ENCODE measurements at places on chromosomes 1 and 21. TPM values are rescaled to one million over a fixed set of nuclear protein-coding genes. Genes with fewer than 3 reads are reported as not detected.

GRCh38 chr1:153776845-153777370, 1.7 kb downstream of the SLC27A3 start:
- peak overlapping the region; percentile 65 for H3K27ac ChIP-seq
- no peaks in the 10 kb centered on the region for H3K27me3 ChIP-seq
- no peaks in the 10 kb centered on the region for H3K36me3 ChIP-seq
- H3K4me1 ChIP-seq: peaks cover 19% of the 10 kb centered on the region

DNA sequence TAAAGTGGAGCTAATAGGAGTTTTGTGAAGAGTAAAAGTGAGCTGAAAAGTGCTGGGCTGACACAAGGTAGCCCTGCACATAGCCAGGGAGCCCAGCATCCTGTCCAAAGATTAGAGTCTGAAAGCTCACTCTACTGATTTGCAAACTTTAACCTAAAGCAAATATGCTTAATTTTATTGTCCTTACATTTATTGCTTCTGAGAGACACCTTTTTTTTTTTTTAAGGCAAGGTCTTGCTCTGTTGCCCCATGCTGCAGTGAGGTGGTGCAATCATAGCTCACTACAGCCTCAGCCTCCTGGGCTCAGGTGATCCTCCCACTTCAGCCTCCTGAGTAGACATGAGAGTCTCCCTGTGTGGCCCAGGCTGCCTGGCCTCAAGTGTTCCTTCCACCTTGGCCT, 16.5 kb downstream of the MGST3 start:
- no peak overlapping the region for H3K4me3 ChIP-seq
- no peak for DNase-seq
- no peak overlapping the region for H3K27ac ChIP-seq
- H3K27me3 ChIP-seq: no peaks in the 10 kb centered on the region
- H3K36me3 ChIP-seq: peaks cover 10% of the 10 kb centered on the region

DNA sequence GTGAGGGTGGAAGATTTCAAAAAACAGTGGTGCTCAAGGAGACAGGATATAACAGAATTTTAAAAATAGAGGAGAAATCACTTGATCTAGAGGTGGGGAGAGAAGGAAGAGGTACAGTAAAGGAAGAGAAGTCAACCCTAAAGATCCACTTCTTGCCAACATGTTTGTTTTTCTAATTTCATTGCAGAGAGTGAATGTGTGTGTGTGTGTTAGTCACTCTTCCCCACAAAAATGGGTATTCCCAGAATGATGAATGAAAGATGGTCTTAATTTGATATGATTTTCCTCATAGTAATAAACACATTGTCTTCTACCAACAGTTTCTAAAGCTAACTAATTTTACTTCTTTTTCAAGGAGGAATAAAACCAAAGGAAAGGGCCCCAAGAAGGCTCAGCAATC, 74.2 kb upstream of the NGF start:
- no peaks in the 10 kb centered on the region for H3K4me1 ChIP-seq
- H3K27ac ChIP-seq: no peak overlapping the region
- DNase-seq: no peak

- H3K4me3 ChIP-seq: no peak overlapping the region
- H3K36me3 ChIP-seq: no peaks in the 10 kb centered on the region
- no peak for DNase-seq
- H3K27ac ChIP-seq: no peak overlapping the region
These were observed 395.0 kb upstream of the USP24 start for GRCh38 chr1:55610203-55610602.

- no peaks in the 10 kb centered on the region for H3K36me3 ChIP-seq
- H3K4me3 ChIP-seq: no peak overlapping the region
- no peaks in the 10 kb centered on the region for H3K4me1 ChIP-seq
- DNase-seq: no peak
These were observed 5.9 kb upstream of the BCAR3 start for GRCh38 chr1:93687542-93687941.

GRCh38 chr1:157691285-157691920, 9.2 kb downstream of the FCRL3 start:
- H3K36me3 ChIP-seq: no peaks in the 10 kb centered on the region
- H3K27me3 ChIP-seq: no peaks in the 10 kb centered on the region
- H3K4me1 ChIP-seq: no peaks in the 10 kb centered on the region
- DNase-seq: no peak

GRCh38 chr1:31932491-31933316, 5.5 kb downstream of the PTP4A2 start:
- peaks cover 83% of the 10 kb centered on the region for H3K4me1 ChIP-seq
- no peak for DNase-seq
- no peaks in the 10 kb centered on the region for H3K27me3 ChIP-seq
- H3K4me3 ChIP-seq: peak overlapping the region; percentile 16
- H3K27ac ChIP-seq: peak overlapping the region; percentile 20

DNA sequence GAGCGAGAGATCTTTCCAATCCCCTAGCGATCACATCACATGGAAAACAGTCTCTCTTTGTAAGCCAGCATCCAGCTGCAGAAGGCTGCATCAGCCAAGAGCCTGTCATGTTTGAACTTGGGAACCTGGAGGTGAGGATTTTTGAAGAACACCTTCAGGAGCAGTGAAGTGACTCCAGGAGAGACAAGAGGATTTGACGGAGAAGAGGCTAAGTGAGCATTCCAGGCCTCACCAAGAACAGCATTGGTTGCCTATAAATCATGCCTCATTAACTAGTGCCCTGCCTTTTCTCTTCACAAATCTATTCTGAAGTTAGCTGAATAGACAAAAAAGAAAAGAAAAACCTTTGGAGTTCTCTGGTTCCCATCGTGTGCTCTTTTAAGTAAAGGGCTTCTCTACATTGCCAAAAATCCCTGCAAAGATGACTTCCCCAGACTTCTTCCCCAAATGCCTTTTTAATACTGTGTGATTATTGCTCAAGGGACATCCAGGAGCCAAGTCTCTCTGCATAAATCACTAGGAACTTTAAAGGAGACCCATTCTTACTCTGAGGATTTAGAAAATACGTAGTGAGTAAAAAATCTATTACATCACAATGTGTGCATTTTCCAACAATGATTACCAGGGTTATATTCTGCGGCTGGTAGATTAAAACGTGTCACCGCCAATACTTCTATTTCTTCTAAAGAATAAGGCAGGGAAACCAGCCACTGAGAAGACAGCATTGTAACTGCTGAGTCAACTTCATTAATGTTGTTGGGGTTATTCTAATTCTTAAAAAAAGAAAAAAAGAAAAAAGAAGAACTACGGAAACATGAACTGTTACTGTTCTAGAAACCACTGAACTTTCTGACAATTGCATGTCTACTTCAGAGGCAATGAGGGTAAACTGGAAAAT, 95.2 kb downstream of the KIF14 start:
- H3K27ac ChIP-seq: no peak overlapping the region
- H3K4me1 ChIP-seq: peaks cover 17% of the 10 kb centered on the region
- no peak for DNase-seq
- no peaks in the 10 kb centered on the region for H3K27me3 ChIP-seq
- no peak overlapping the region for H3K4me3 ChIP-seq
- H3K36me3 ChIP-seq: no peaks in the 10 kb centered on the region

GRCh38 chr1:245571815-245572294, 417.1 kb downstream of the KIF26B start:
- H3K4me3 ChIP-seq: no peak overlapping the region
- DNase-seq: no peak
- no peaks in the 10 kb centered on the region for H3K27me3 ChIP-seq
- no peaks in the 10 kb centered on the region for H3K4me1 ChIP-seq

Gene FOXD2
- 0.18 TPM for total RNA-seq

Gene C1orf21
- total RNA-seq: 6.8 TPM

Gene RGS5
- 2.8 TPM for total RNA-seq

Gene SHISAL2A
- 15.7 TPM for total RNA-seq

Gene TSHB
- total RNA-seq: not detected

Gene OSBPL9
- total RNA-seq: 43.4 TPM

Gene LEPR
- total RNA-seq: 1.8 TPM

Gene ARHGAP29
- total RNA-seq: not detected

Gene PIAS3
- 18.3 TPM for total RNA-seq

Gene VANGL2
- total RNA-seq: 0.07 TPM

Gene EPRS1
- 174 TPM for total RNA-seq

Measured in CD8-positive, alpha-beta memory T cell (primary cell).